Activated CD4-positive, CD25-positive, alpha-beta regulatory T cell (primary cell): ENCODE measurements at places on chromosomes 6 and 20.

DNA sequence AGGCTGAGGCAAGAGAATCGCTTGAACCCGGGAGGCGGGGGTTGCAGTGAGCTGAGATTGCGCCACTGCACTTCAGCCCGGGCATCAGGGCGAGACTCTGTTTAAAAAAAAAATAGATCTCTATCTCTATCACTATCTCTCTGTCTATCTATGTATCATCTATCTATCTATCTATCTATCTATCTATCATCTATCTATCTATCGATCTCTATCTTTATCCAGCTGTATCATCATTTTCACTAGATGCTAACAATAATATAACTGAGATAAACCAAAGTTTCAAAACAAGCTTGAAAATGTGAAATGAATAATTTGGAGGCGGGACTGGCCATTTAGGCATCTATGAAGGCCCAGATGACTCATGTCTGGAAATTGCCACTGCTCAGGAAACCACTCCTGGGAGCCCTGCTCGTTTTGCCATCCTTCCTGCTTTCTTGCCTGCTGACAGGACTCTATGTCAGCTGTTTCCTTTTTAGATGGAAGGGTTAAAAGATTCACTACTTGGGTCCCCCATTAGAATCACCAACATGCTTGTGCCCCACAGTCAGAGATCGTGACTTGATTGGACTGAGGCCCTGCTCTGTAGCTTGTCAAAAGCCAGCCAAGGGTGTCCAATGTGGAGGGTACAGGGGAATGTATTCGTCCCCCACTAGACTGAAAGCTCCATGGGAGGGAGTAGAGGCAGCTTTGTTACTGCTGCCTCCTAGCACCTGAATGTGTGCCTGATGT lies 61.7 kb downstream of the UTRN start:
- DNase-seq = no peak

DNA sequence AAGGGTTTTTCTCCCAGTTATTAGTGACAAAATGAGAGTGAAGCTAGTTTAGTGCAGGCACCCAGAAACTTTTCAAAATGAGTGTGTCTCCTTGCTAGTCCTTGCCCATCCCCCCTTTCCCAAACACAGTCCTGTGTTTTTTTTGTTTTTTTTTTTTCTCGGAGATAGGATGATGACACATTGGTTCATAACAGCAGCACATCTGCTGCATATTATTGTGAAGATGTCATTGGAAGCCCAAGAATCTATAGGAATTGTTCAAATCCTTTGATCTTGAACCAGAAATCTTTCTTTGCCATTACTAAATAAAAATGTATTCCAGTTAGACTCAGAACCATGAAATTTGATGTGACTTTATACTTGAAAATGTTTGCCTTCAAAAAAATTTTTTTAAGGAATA lies 162.4 kb downstream of the FRK start:
- DNase-seq = no peak

DNA sequence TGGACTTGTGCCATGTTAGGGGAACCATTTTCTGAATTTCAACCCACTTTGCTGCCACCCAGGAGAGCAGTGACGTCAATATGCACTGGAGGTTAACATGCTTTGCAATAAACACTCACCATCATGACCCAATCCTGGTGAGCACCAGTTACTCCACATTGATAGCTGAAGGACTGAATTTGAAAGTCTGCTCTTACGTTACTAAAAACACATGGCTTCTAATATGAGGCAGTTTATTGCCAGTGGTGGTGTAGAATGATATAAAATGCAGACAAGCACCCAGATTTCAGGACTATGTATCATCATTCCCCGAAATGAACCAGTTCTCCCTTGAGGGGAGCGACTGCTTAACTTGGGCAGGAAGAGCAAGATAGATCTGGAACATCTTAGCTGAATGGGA lies 23.8 kb downstream of the RFPL4B start:
- DNase-seq = no peak

DNA sequence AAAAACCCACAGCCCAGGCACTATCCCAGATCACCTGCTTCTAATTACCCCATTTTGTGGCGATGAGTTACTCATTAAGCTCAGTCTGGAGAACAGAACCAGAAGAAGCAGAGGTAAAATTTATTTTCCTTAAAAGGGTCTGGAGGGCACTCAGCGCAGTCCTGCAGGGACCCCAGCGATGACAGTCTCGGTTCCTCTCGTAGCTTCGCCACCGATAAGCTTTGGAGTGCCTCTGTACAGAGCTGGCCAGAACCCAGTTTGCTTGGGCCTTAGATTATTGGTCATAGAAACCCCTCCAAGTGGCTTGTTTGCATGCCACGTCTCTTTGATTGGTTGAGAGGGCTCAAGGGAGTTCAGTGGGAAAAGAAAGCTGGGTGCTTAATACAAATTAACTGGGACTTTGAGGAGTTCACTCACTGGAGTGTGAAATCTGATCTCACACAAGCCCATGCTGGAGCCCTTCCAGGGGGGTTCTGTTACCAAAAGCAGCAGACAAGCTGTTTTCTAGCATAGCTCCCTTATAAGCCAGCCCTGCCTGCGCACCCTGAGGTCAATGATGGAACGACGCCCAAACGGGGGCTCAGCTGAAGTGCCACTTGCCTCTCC lies 158.5 kb upstream of the ARID1B start:
- no peak for DNase-seq

GRCh38 chr6:131951576-131952230 lies 531 bp upstream of the CCN2 start:
- DNase-seq = no peak

- DNase-seq = no peak
Observed at GRCh38 chr20:34915749-34916455, 39.5 kb downstream of the ACSS2 start.

GRCh38 chr20:54172856-54173652 lies 732 bp downstream of the CYP24A1 start:
- DNase-seq = no peak

DNA sequence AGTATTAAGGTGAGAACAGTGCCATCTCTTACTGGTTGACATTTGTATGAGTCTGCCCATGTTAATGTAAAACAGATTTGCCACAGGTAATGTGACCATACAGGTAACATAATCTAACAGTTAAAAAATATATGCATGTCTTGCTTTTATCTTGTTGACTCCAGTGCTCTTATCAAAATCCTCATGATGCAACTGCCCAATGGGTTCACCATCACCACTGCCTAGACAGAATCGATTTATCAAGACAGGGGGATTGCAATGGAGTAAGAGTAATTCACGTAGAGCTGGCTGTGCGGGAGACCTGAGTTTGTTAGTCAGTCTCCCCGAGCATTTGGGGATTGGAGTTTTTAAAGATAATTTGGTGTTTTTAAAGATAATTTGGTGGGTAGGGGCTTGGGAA lies 19.2 kb downstream of the SNX9 start:
- DNase-seq = no peak

- DNase-seq = no peak
Observed at GRCh38 chr6:71544906-71545305, 256.3 kb downstream of the OGFRL1 start.
